Panc1 (cell line): ENCODE measurements at places on chromosomes 2 and 18.

DNA sequence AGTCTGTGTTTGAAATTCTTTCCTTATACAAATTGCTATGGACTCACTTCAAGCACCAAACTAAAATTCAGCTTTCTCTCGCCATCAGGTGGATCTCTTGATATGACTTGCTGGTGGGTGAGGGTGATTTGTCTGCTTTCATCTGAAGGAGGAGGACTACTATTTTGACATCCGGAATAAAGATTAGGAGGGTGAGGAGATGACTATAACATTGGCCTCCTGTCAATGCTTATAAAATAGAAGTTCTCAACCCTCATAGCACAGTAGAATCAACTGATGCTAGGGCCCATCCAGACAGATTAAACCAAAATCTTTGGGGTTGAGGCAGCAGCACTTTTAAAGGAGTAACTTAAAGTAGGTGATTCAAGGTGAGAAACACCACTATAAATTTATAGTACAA lies 120.4 kb upstream of the DNAJC10 start:
- no peak for DNase-seq

- DNase-seq, result no peak
These were observed 43.8 kb upstream of the PPP4R1 start for GRCh38 chr18:9658087-9658641.

DNA sequence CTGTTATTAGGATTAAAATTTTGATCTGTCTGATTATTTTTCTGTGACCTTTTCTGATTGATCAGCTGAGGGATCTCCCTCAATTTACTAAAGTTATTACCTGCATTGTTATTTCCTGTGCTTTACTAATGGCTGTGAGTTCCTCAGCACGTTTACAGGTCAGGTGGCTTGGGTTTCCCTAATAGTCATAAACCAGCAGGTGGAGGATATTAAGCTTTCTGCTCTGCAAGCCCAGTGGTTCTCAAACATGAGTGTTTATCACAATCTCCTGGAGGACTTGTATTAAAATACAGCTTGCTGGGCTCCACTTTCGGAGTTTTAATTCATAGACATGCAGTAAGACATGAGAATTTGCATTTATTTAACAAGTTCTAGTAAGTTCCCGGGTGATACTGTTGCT lies 22.4 kb upstream of the UGP2 start:
- no peak for DNase-seq

DNA sequence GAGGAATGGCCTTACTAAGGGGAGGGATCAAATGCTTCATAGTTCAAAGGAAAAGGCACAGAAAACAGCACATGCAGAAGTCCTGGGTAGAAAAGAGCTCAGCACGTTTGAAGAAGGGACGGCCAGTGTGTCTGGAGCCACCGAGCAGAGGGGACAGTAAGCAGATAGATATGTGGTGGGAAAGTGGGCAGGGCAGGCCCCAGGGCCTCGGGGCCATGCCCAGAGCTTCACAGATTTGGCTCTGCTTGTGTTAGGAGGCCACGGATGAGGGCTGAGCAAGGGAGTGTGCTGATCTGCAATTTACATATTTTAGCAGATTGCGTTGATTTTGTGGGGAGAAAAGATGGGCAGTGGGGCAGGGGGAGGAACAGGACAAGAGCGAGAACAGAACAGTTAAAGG lies 343.1 kb downstream of the LPIN1 start:
- no peak for DNase-seq

DNA sequence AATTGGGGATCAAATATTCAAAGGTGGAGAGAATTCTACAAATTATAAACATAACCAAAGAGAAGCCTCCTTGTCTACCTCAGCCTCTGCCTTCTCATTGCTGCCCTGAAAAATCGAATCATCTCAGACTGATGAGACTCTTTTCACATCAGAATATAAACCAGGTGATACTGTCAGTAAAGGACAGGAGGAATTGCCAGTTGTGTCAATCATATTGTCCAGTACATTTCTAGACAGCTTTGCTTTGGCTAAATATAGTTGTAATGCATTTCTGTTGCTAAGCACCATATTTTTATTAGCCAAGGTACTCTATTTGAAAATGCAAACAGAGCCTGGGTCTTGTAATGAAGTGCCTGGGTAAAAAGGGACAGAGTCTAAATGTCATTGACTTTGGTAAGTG lies 92.6 kb upstream of the TLK1 start:
- no peak for DNase-seq

DNA sequence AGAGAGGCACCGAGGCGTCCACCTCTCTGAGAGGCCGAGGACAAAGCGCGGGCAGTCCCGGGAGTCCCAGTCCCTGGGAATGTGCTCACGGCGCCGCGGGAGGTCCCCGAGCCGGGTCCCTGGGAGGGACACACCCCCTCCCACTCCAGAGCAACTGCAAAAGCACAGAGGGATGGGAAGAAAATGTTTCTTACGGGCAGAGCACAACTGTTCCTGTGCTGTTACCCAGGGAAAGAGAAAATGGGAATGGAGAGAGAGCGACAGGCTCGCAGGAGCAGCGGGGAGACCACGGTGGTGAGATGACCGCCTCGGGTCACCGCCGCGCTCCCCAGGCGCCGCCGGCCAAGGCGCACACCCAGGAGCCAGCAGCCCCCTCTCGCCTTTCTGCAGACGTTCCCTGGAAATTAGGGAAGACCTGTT lies 1.2 kb upstream of the BCL11A start:
- no peak for DNase-seq

- DNase-seq, result no peak
These were observed 270.9 kb downstream of the CYP26B1 start for GRCh38 chr2:71876542-71877451.

DNA sequence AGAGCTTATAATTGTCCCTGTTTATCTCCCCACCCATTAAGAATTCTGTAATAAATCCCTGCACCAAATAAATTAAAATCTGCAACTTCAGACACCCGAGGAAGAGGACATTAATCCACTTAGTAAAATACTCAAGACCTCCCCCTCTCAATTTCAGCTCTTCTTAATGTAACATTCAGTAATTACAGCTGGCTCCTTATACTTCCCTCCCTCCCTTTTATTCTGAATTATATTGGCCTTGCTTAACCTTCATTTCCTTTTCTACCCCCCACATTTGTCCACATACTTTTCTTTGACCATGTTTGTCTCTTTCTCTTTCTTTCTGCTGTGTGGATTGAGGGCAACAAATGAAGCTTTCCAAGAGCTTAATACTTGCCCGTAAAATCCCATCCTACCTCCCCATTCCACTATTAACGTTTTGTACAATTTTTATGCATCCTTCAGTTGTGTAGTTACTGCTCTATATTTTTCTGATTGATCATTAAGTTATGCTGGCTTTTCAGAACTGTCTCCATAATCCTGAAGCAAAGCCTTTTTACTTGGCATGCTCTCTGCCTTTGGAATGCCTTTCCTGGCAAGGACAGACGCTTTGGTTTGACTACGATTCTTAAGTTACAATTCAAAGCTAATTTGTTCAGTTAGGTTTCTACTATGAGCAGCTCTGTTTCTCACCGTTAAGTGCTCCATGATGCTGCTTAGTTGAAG lies 580.1 kb downstream of the ZEB2 start:
- no peak for DNase-seq

DNA sequence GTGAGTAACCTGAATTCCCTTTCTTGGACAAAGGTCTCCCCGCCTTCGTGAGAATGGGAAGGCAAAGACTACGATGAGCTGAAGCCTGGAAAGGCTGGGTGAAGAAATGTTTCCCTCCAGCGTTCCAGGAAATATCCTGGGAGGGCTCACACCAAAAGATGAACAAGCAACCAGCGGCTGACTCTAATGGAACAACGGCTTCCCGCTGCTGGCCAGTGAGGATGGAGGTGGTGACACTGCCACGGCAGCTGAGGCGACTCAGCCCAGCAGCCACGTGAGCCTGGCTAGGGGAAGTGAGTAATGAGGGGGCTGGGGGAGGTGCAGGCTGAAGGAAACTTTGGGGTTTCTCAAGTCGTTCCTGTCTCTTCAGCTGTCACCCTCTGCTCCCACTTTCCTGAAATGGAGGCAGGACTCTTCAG lies 105.0 kb upstream of the SMAD7 start:
- no peak for DNase-seq

DNA sequence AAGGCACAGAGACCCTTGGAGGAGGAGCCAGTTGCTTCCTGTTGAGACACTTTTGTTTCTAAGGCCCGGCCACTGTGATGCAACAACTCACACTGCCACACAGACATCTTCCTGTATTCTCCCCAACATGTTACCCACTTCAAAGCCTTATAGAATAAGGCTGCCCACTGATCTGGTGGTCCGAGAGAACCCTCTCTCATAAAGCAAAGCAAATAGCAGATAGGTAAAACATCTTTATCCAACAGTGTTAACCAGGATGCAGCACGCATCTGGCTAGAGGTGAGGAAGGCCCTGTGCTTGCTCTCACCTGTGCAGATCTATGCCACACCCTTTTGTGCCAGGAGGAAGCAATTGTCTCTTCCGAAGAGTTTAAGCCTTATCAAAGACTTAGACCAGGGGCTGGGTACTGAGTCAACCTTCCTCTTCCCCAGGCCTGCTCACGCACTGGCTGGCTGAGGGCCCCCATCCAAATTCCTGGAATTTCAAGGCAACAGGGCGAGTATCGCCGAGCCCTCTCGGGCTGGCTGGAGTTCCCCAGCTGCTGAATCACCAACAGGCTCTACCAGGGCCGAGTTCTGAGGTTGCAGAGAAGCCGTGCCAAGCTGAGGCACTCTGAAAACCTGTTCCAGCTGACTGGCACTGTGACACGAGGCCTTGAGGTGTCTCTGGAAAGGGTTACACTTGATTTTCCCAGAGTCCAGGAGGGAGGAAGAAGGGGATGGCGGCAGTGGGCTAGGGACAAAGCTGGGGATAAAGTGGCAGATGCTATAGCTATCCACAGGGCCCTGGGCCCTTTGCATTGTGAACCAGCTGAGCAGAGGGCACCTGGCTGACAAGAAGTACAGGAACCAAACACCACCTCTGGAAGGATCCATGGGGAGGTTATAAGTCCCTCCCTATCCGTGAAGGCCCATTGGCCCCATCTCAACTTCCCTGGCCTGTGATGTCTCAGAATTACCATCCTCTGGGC lies 29.3 kb downstream of the TGFA start:
- DNase-seq, result no peak

- DNase-seq, result no peak
These were observed 21.4 kb downstream of the SLC3A1 start for GRCh38 chr2:44296653-44297052.

GRCh38 chr18:60092073-60092472 lies 192.3 kb downstream of the PMAIP1 start:
- DNase-seq, result no peak

- DNase-seq, result no peak
These were observed 451.7 kb upstream of the SMIM21 start for GRCh38 chr18:75879196-75879595.

DNA sequence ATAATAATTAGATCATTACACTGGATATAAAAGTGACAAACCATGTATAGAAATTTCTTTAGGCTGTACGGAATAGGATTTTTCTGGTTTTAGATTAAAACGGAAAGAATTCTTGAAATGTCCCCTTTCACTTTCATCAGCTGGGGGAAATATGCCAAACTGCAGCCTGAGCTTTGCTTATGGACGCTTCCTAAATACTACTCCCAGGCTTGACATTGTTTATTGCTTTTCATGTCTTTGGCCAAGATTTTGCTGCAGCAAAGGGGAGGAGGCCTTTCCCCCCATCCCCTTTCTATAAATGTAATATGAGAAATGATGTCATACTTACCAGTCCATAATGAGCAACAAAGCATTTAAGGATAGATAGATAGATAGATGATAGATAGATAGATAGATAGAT lies 158.4 kb downstream of the MAP2 start:
- no peak for DNase-seq

DNA sequence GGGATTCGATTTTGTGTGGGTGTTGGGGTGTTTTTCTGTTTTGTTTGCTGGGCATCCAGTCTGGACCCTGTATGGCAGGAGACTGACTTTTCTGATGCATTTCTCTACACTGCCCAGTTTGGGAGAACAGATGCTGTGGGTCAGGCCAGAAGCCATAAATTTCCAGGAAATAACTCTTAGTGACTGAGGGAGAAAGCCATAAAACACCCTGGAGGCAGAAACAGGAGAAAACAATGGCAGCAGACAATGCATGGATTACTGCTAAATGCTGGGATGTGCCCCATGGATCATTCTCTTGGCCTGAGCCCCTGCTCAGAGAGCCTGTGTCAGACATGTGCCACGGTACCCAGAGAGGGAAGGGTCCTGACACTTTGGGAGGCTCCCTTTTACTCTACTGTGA lies 133.6 kb upstream of the CAPN13 start:
- DNase-seq, result no peak

GRCh38 chr2:196331143-196331542 lies 159.8 kb upstream of the STK17B start:
- peak; percentile 15 for DNase-seq

DNA sequence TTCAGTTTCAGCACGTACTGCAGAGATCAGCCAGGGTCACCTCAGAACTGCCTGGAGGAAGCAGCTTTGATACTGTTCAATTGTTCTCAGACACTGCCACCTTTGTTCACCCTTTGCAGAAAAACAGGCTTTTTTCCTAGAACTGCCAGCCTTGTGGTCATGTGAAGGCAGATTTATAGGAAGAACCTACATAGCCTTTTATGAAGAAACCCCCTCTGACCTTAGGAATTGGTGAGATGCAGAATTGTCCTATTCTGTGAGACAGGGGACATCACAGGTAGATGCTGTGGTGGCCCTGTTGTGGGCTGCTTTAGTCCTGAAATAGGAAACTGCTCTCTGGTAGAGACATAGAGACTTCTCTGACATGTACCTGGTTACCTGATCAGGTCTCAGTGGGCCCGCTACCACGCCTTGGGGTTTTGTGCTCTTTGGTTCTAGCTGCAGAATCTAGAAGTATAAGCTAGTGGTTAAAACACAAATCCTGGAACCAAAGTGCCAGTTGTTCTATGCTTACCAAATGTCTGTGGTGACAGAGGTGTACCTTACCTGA lies 206.6 kb downstream of the AGPS start:
- no peak for DNase-seq

GRCh38 chr2:94986392-94986963 lies 39.0 kb upstream of the MAL start:
- DNase-seq, result peak; percentile 58

GRCh38 chr2:178477443-178478129 lies 814 bp downstream of the FKBP7 start:
- no peak for DNase-seq
